ENCODE measurements at places on chromosomes 7 and 10.

- H3K27ac ChIP-seq = no peak overlapping the region
- H3K36me3 ChIP-seq = no peaks in the 10 kb centered on the region
- no peaks in the 10 kb centered on the region for H3K27me3 ChIP-seq
- peak; percentile 67 for DNase-seq
- no peak overlapping the region for H3K4me3 ChIP-seq
- H3K4me1 ChIP-seq = peaks cover 16% of the 10 kb centered on the region
Measured at GRCh38 chr7:140638173-140638791, 2.3 kb downstream of the DENND2A start.

DNA sequence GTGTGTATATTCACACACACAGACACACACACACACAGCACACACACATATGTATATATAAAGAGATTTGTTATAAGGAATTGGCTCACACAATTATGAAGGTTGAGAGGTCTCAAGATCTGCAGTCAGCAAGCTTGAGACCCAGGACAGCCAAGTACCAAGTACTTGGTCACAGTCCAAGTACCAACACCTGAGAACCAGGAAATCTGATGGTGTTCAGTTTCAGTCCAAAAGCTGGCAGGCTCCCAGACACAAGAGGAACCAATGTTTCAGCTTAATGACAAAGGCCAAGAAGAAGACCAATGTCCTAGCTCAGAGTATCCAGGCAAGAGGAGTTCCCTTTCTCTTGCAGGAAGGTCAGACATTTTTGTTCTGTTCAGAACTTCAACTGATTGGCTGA lies 780.2 kb downstream of the MAGI2 start:
- no peaks in the 10 kb centered on the region for H3K36me3 ChIP-seq
- no peak overlapping the region for H3K4me3 ChIP-seq
- H3K4me1 ChIP-seq = no peaks in the 10 kb centered on the region
- H3K27me3 ChIP-seq = no peaks in the 10 kb centered on the region

DNA sequence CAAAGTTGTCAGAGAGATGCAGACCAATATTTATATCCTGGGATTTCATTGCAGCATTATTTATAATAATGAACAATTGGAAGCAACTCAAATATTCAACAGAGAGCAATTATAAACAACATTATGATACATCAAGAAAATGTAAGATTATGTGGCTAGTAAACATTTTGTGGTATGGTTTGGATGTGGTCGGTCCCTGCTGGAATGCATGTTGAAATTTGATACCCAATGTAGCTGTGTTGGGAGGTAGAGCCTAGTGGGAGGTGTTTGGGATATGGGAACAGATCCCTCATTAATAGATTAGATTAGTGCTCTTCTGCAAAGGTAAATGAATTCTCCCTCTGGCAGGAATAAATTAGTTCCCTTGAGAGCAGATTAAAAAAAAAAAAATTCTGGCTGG lies 350.9 kb downstream of the ANKRD30A start:
- no peaks in the 10 kb centered on the region for H3K4me1 ChIP-seq
- H3K27ac ChIP-seq = no peak overlapping the region
- H3K4me3 ChIP-seq = no peak overlapping the region
- no peak for DNase-seq

- no peaks in the 10 kb centered on the region for H3K4me1 ChIP-seq
- H3K27me3 ChIP-seq = peaks cover 8% of the 10 kb centered on the region
- H3K27ac ChIP-seq = no peak overlapping the region
- no peak overlapping the region for H3K4me3 ChIP-seq
- DNase-seq = no peak
Measured at GRCh38 chr10:14379556-14380280, 49.0 kb upstream of the FRMD4A start.

GRCh38 chr10:33136781-33137180 lies 178.8 kb upstream of the ITGB1 start:
- no peaks in the 10 kb centered on the region for H3K27me3 ChIP-seq
- no peaks in the 10 kb centered on the region for H3K36me3 ChIP-seq
- no peaks in the 10 kb centered on the region for H3K4me1 ChIP-seq
- no peak overlapping the region for H3K27ac ChIP-seq

DNA sequence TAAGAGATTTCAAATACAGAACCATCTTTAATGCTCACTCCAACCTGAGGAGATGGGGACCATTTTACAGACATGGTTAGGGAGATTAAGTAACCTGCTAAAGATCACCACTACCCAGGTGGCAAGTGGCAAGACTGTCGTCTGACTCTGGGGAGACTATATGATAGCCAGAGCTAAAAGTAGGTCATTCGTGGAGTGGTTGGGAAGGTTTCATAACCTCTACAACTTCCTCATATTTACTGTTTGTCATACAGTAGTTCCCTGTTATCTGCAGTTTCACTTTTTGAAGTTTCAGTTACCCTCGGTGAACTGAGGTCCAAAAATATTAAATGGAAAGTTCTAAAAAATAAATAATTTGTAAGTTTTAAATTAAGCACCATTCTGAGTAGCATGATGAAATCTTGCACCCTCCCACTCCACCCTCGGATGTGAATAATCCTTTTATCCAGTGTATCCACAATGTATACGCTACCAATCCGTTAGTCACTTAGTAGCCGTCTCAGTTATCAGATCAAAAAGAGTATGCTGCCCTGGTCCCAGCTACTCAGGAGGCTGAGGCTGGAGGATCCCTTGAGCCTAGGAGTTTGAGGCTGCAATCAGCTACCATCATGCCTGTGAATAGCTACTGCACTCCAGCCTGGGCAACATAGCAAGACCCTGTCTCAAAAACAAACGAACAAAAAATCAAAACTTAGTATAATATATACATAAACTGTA lies 14.9 kb upstream of the LGI1 start:
- no peak overlapping the region for H3K27ac ChIP-seq
- no peaks in the 10 kb centered on the region for H3K36me3 ChIP-seq
- no peaks in the 10 kb centered on the region for H3K27me3 ChIP-seq
- no peak for DNase-seq
- H3K4me1 ChIP-seq = no peaks in the 10 kb centered on the region
- H3K4me3 ChIP-seq = no peak overlapping the region

GRCh38 chr7:19519443-19520021 lies 189.3 kb downstream of the POLR1F start:
- no peaks in the 10 kb centered on the region for H3K36me3 ChIP-seq
- peak; percentile 13 for DNase-seq
- H3K4me1 ChIP-seq = no peaks in the 10 kb centered on the region
- peak overlapping the region; percentile 24 for H3K27ac ChIP-seq
- H3K27me3 ChIP-seq = no peaks in the 10 kb centered on the region

DNA sequence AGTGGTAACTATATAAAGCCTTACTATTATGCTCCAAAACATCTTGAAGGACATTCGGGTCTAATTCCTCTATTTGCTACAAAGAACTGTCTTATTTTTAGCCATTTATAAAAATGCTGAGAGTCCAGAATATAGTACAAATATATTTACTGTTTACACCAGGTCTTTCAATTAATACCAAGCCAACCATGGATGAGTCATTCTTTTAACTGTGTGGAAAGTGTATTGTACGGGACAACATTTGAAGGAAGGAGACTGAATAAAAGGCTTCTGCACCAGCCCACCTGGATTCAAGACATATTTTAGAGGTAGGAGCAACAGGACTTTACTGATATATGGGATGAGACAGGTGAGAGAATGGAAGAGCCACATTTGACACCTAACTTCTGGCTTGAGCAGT lies 35.4 kb downstream of the MASTL start:
- no peak for DNase-seq
- peaks cover 4% of the 10 kb centered on the region for H3K36me3 ChIP-seq

DNA sequence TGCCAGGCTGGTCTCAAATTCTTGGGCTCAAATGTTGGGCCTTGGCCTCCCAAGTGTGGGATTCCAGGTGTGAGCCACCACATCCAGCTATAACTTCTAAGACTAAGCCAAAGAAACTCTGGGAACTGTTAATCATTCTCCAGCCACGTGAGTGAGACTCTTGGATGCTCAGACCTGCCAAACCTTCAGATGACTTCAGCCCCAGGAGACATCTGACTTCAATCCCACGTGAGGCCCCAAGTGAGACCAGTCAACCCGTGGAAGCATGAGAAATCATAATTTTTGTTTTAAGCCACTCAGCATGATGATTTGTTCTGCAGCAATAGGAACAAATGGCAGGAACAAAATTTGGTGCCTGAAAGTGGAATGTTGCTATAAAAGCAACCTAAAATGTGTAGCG lies 4.3 kb upstream of the PCBD1 start:
- no peaks in the 10 kb centered on the region for H3K27me3 ChIP-seq
- H3K4me1 ChIP-seq = peaks cover 26% of the 10 kb centered on the region
- no peak overlapping the region for H3K4me3 ChIP-seq
- DNase-seq = no peak
- H3K27ac ChIP-seq = no peak overlapping the region

DNA sequence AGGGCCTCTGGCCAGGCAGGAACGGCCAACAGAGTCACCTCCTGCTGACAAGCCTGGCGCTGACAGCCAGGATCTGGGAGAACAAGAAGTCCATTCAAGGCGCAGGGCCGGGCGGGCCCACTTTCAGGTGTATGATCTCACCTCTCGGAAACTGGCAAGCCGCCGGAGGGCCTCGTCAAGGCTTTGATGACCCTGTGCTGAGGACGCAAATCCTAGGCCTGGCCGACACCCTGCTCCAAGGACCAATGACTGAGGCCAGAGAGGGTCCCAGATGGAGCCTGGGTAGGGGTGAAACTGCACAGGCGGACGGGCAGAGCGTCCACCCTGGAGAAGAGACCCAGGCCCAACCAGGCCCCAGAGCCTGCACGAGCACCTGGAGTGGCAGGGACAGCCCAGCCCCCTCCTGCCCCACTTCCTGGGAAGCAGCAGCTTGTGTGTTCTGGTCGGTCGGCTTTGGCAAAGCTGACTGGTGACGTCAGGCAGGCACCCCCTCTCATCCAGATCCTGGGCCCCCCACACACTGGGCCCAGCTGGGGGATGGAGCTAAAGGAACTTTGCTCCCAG lies 30.6 kb downstream of the MYL10 start:
- H3K27ac ChIP-seq = no peak overlapping the region
- H3K4me1 ChIP-seq = no peaks in the 10 kb centered on the region
- no peak for DNase-seq
- H3K36me3 ChIP-seq = no peaks in the 10 kb centered on the region

- no peaks in the 10 kb centered on the region for H3K27me3 ChIP-seq
- H3K27ac ChIP-seq = no peak overlapping the region
- no peaks in the 10 kb centered on the region for H3K4me1 ChIP-seq
- H3K36me3 ChIP-seq = no peaks in the 10 kb centered on the region
- H3K4me3 ChIP-seq = no peak overlapping the region
- DNase-seq = no peak
Measured at GRCh38 chr10:122590153-122590552, 29.6 kb downstream of the DMBT1 start.

DNA sequence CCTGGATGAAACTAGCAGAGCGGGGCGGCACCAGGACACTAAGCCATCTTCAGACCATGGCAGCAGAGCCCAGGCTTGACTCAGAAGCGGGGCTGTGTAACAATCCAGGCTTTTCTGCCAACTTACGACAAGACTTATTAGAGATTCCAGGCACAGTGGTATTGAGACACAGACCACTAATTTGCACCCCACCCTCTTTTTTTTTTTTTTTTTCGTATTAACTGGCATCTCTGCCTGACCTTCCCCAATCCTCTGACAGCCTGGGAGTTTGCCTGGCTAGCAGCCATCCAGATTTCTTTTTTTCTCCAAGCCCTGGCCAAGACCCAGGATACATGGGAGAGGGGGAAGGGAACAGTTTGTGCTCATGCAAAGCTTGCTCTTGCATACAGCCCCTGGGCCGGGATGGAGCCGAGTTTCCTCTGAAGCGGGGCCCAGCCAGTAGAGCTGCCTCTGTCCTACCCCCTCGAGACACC lies 182.4 kb downstream of the PLXNA4 start:
- H3K4me3 ChIP-seq = no peak overlapping the region
- peaks cover 42% of the 10 kb centered on the region for H3K4me1 ChIP-seq
- no peaks in the 10 kb centered on the region for H3K36me3 ChIP-seq
- no peak for DNase-seq
- no peaks in the 10 kb centered on the region for H3K27me3 ChIP-seq

GRCh38 chr10:30002426-30003266 lies 56.7 kb downstream of the JCAD start:
- H3K36me3 ChIP-seq = no peaks in the 10 kb centered on the region
- no peaks in the 10 kb centered on the region for H3K27me3 ChIP-seq
- H3K27ac ChIP-seq = no peak overlapping the region
- no peak overlapping the region for H3K4me3 ChIP-seq

- H3K36me3 ChIP-seq = no peaks in the 10 kb centered on the region
- no peaks in the 10 kb centered on the region for H3K4me1 ChIP-seq
- H3K27ac ChIP-seq = no peak overlapping the region
- DNase-seq = no peak
- H3K27me3 ChIP-seq = no peaks in the 10 kb centered on the region
Measured at GRCh38 chr10:126705951-126706565, 35.6 kb upstream of the C10orf90 start.

- H3K4me3 ChIP-seq = no peak overlapping the region
- peaks cover 9% of the 10 kb centered on the region for H3K4me1 ChIP-seq
- H3K27ac ChIP-seq = peak overlapping the region; percentile 11
- DNase-seq = no peak
Measured at GRCh38 chr7:92682330-92682729, 92.1 kb upstream of the FAM133B start.

DNA sequence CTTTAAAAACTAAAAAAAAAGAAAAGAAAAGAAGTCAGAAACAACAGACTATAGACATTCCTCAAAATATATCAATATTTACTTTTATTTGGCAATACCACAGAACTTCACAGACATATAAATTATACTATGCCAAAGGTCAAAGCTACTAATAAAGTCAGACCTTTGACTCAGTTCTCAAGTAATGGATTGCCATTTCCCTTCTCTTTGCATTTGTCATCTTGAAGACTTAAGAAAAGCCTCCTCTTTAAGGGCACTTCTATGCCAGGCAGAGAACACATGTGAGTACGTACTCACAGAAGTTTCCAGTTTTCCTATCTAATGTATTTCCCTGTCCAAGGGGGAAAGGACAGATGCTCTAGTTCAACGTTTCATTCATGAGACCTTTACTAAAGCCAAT lies 37.6 kb downstream of the TNPO3 start:
- H3K36me3 ChIP-seq = peaks cover 31% of the 10 kb centered on the region
- no peaks in the 10 kb centered on the region for H3K4me1 ChIP-seq
- H3K4me3 ChIP-seq = no peak overlapping the region
- DNase-seq = no peak
- H3K27me3 ChIP-seq = no peaks in the 10 kb centered on the region

- no peaks in the 10 kb centered on the region for H3K4me1 ChIP-seq
- H3K4me3 ChIP-seq = no peak overlapping the region
- peaks cover 7% of the 10 kb centered on the region for H3K27me3 ChIP-seq
- no peak for DNase-seq
- no peaks in the 10 kb centered on the region for H3K36me3 ChIP-seq
Measured at GRCh38 chr7:132743974-132744373, 167.7 kb upstream of the PLXNA4 start.

DNA sequence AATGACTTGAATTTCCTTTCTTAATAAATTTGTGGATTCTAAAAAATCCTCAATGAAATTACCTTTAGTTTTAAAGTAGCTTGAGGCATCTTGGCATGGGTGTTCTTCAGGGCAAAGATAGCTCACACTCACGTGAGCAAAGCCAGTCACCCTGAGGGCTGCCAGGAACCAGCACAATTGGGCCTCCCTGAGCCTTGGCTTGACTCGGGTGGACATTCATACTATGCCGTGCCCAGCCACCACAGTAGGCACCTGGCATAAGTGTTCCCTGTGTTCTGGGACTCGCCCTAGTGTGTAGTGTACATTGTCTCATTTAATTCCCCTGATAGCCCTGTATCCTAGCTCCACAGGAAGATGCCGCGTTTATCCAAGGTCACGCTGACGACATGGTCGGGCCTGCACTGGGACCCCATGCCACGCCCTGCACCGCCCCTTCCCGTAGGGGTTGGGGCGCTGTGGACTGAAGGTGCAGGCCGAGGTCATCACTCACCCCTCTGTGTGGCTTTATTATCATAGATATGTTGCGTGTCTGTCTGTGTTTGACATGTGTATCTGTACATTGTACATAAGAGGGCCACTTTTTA lies 67.7 kb downstream of the DYNC2I1 start:
- H3K4me1 ChIP-seq = no peaks in the 10 kb centered on the region
- no peak for DNase-seq
- H3K4me3 ChIP-seq = no peak overlapping the region
- H3K36me3 ChIP-seq = peaks cover 49% of the 10 kb centered on the region

All from cardiac muscle cell (in vitro differentiated cells and primary cell).